ENCODE measurements at places on chromosomes 4 and X. TPM values are rescaled to one million over a fixed set of nuclear protein-coding genes. Genes with fewer than 3 reads are reported as not detected.

UGT8 gene
- polyA plus RNA-seq, result 11.0 TPM

IL1RAPL1 gene
- 0.13 TPM for polyA plus RNA-seq

TMEM255A gene
- 2.3 TPM for polyA plus RNA-seq

MRPL1 gene
- polyA plus RNA-seq, result 4.9 TPM

LONRF3 gene
- 0.05 TPM for polyA plus RNA-seq

MAGEB17 gene
- 0.53 TPM for polyA plus RNA-seq

FOXR2 gene
- not detected for polyA plus RNA-seq

PFKFB1 gene
- 0.26 TPM for polyA plus RNA-seq

All from H1 (cell line).